CD8-positive, alpha-beta memory T cell (primary cell): ENCODE measurements at places on chromosomes 7 and 10.

- no peak for DNase-seq
Observed at GRCh38 chr7:151566897-151567320, 47.2 kb upstream of the RHEB start.

DNA sequence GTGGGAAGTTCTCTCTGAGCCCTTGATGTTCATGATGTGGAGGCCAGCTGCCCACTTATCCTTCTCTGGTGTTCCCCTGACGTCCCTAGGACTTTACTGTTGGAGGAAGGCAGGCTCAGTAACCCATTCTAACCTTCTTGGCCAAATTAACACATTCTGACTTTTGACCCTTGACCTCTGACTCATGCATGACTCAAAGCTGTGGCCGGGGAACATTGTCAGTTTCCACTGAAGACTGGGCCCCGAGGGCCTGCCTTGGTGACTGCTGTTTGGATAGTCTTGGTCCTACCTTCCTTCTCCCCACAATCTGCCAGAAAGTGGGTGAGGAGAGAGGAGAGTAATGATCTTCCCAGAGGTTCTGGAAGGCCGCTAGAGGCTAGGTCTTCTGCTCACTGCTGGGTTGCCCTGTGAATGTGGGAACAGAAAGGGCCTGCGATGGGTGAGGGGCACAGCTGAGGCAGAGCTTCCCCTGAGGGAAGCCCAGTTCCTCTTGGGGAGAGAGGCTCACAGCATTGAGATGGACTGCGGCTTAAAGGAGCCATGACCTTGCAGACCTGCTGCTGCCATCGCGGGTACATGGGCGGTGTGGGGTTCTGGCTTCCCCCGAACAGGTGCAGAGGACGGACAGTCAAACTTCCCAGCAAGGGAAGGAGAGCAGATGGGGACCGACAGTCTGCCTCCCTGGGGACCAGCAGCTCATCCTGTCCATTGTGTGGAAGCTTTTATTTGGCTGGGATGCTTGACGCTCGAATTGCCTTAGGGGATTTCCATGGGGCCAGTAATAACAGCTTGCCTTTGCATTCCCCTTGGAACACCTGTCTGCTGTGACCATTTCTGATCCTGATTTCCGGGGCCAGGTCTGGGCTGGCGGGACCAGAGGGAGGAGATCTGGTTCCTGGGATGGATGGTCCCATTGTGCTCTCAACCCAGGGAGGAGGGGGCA lies 43.8 kb downstream of the ADAMTS14 start:
- DNase-seq, result no peak

- DNase-seq, result no peak
Observed at GRCh38 chr7:45720989-45721388, 146.8 kb downstream of the ADCY1 start.

GRCh38 chr7:142790056-142790455 lies 19.3 kb downstream of the PRSS2 start:
- no peak for DNase-seq

- DNase-seq, result no peak
Observed at GRCh38 chr10:4822208-4822607, 3.8 kb upstream of the AKR1E2 start.

DNA sequence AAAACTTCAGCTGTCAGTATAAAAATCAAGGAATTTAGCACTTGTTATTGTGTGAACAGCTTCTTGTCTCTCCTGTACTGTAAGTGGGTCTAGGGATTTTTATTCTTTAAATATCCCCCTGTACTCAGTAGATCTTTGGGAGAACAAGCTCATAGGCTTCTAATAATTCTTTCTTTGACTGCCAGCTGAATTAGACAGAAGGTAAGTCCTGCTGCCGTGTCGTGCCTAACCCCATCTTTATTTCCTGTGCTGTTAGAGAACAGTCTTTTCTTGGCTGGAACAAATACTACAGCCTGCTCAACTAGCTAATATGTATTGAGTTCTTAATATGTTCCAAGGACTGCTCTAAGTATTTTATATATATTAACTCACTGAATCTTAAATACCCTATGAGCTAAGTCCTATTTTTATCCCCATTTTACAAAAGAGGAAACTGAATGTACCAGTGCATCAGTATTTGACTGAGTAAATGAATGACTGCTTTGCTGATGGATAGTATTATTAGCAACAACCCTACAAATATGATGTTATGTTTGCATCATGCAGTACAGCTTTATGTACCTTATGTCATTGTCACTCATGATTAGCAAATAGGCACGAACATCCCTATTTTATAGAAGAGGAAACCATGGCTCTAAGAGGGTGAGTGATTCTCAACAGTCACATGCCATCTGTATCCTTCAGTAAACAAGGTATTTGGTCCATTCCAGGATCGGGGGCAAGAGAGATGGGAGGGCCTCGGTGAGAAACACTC lies 5.5 kb upstream of the DUSP5 start:
- DNase-seq, result no peak

DNA sequence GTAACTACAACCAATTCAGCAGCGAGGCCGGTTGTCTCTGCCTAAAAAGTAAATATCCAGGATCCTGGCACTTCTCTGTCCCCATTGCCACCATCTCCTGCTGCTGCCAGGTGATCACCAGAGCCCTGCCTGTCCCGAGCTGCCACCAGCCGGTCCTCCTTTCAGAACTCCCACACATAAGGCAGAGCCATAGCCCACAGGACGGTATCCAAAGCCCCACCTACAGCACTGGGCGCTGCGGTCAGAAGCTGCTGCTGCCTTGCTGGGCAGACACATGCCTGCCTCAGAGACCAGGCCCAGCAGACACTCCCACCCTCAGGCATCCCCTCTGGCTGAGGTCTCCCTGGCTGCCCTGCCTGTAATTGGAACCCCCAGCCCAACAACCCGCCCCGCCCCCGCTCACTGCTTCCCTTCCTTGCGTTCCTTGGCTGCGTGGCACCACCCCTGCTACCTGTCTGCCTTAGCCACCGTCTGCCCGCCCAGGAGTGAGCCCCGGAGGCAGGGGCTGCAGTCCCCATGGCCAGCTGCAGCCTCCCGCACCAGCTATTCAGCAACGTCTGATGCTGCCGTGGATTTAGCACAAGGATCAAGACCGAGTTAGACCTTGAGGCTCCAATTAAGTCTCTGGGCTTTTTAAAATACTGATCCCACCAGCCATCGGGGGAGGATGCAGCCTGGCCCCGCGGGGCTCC lies 100.7 kb downstream of the CYTH3 start:
- no peak for DNase-seq

GRCh38 chr7:100130608-100131453 lies 4.1 kb downstream of the MBLAC1 start:
- peak; percentile 85 for DNase-seq

DNA sequence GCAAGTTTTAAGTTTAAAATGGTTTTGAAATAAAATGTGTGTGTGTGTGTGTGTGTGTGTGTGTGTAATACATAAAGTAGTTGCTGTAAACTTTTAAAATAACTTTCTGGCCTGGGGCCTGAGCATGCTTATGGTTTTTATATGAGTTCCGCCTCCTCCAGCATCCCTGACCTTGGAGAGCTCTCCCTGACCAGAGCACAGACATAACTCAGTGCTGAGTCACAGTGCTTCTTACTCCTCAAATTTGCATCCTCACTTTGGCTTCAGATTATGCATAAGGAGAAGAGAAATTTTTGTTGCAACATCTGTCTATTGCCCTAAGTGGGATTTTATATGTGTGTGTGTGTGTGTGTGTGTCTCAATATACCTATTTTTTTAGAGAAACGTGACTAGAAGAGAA lies 200.8 kb downstream of the ELMO1 start:
- DNase-seq, result no peak

GRCh38 chr7:91198371-91198770 lies 65.9 kb upstream of the FZD1 start:
- no peak for DNase-seq

- DNase-seq, result no peak
Observed at GRCh38 chr7:51303142-51303525, 13.5 kb downstream of the COBL start.

DNA sequence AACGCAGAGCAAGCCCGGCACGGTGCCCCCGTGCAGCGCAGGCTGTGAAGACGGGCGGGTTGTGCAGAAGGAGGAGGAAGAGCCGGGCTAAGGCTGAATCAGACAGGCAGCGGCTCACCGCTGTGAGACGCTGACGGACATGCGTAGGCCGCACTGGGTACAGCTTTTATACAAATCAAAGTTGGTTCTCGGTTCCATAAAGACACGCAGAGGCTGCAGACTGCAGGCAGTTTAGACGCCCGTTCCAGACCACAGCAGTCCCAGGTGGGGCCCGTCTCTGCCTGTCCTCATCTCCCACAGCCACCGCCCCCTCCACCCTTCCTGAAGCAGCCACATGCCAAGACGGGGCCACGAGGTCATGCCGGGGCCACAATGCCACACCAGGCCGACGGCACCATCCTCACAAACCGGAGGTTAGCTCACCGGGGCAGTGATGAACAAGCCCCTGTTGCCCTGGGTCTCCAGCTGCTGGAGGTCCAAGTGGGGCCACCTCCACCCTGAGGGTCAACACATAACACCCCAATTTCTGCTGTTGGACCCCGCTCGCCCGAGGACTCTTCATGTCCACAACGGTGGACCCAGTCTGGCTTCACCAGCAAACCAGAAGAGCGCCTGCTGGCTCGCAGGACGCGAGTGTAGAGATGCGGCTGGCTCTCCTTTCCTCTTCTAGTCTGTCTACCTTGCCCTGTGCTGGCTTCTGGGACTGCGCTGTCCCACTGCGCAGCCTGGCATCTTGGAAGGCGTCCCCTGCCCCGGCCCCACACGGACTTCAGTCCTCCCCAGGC lies 227.2 kb downstream of the ELFN1 start:
- DNase-seq, result no peak

GRCh38 chr10:59880019-59880717 lies 26.2 kb downstream of the CCDC6 start:
- DNase-seq, result no peak

- no peak for DNase-seq
Observed at GRCh38 chr7:117630907-117631564, 151.2 kb downstream of the CFTR start.

DNA sequence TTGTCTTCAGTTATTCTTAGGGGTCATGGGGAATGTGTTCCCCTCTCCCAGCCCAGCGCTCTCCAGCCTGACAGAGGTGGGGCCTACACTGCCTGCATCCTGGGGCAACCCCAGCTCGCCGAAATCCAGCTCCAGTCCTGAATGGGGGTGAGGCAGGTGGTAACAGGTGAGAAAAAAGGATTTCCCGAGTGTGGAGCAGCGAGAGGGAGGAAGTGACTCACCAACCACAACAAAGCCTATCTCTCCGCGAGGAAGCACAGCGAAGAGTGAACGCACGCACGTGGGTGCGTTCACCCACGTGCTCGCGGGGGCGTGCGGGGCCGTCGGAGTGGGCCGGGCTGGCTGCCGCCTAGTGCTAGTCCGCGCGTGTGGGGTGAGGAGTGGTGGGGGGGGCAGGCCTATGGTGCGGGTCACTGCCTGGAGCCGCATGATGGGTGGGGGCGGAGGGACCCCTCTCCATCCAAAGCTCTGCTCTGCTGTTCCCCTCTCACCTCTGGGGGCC lies 855 bp upstream of the PALD1 start:
- peak; percentile 72 for DNase-seq

- DNase-seq, result no peak
Observed at GRCh38 chr7:152760854-152761748, 1.5 kb downstream of the ACTR3B start.

DNA sequence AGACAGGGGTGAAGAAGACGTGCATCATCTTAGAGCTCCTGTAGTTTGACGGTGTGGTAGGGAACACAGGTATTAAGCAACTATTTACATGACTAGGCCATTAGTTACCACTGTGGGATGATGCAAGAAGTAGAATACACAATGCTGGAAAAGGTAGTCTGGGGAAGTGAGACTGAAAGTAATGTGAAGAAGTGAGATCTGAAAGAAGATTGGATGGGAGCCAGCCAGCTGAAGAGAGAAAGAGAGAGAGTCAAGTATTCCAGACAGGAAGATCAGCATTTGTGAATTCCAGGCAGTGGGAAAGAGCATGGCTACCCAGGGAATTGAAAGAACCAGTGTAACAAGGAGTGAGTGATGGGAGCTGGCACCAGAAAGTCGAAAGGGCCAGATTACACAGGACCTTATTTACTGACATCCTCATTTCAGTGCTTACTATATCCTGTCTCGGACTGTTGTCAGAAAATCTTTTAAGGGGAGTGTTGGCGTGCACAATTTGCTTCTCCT lies 4.0 kb upstream of the CFAP58 start:
- no peak for DNase-seq

- DNase-seq, result no peak
Observed at GRCh38 chr10:70566515-70567290, 35.8 kb downstream of the PRF1 start.

DNA sequence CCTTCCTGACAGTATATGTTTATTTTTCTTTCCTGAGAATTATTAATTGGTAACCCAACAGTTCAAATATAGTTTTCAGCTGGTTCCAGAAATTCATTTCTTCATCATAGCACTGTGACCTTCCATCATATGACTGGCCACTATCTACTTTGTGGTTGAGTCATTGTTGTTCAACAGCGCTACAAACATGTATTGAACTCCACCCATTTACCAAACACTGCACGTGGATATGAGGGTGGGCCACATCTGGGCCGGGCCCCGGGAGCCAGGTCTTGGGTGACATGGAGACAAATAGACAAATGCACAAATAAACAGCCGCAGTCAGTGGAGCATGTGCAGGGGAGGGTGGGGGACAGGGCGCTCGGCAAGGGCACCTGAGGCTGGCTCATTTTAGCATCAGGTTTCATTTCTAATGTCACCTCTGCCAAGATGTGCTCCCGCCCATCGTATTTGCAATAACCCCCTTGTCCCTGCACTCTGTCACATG lies 24.0 kb upstream of the EEPD1 start:
- DNase-seq, result no peak

- DNase-seq, result no peak
Observed at GRCh38 chr7:118420888-118421287, 196.4 kb downstream of the ANKRD7 start.

GRCh38 chr7:114885836-114886235 lies 36.1 kb upstream of the MDFIC start:
- no peak for DNase-seq

DNA sequence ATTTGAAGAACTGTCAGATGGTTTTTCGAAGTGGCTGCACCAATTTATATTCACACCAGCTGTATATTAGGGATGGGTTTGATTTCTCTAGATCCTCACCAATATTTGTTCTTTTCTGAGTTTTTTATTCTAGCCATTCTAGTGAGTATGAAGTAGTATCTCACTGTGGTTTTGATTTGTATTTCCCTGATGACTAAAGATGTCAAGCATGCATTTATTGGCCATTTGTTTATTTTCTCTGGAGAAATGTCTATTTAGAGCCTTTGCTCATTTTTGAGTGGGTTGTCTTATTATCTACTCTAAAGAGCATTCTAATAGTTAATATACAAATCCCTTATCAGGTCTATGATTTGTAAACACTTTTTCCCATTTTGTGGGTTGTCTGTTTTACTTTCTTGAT lies 123.9 kb downstream of the PCLO start:
- DNase-seq, result no peak

DNA sequence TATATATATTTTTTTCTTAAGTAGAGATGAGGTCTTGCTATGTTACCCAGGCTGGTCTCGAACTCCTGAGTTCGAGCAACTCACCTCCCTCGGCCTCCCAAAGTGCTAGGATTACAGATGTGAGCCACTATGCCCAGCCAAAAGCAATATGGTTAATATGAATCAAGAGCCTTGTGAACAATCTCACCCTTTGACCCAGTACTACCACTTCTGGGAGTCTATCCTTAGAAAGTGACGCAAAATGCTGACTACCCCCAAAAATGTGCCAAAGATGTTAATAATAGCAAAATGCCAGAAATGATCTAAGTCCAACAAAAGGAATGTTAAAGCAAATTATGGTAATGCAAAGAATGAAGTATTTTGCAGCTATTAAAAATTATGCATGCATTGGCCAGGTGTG lies 44.3 kb downstream of the HOXA1 start:
- no peak for DNase-seq

- DNase-seq, result no peak
Observed at GRCh38 chr7:29156907-29157452, 10.6 kb upstream of the CPVL start.

GRCh38 chr10:11381023-11381422 lies 230.4 kb downstream of the USP6NL start:
- no peak for DNase-seq
